Stimulated activated CD4-positive, alpha-beta T cell treated with anti-CD3 and anti-CD28 coated beads, Interleukin-4, amount 100 ng/mL, for 48 hours (primary cell): ENCODE measurements at places on chromosomes 3 and 15.

DNA sequence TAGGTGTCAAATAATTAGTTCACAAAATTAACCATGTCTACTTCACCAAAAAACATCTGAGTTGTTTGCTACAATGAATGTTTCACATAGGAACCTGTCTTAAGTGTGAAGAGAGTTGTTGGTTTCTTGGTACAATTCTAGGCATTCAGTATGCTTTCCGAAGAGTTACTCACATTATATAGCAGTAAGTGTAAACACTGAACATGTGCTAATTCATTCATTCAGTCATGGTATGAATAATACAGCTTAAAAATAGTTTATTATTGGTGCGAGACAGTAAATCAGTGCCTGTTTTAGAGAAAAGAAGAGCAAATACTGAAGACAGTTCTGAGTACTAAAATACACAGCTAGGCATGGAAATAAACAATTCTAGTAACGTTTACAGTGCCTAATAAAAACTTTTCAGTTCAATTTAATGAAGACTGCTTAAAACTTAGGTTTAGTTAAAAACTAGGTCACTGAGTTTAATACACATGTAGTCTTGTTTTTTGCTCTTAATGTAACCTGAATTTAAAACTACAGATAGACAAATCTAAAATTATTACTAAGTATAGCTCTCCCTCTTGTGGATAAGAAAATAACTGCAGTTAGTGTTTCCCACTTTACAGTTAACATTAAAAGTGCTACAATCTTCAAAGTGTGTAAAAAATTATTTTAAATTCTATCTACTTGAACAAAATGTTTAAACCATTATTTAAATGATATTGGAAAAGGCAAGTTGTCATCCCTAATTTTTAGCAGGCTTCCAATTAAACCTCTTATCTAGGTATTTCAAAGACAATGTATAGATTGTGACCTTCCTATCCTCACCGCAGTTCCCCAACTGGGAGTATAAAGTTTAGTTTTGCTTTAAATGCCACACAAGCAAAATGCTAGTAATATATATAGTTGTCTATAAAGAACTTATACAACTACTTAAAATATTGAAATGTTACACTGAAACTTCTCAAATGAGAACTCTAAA lies 20.1 kb upstream of the ZCWPW2 start:
- DNase-seq: no peak

DNA sequence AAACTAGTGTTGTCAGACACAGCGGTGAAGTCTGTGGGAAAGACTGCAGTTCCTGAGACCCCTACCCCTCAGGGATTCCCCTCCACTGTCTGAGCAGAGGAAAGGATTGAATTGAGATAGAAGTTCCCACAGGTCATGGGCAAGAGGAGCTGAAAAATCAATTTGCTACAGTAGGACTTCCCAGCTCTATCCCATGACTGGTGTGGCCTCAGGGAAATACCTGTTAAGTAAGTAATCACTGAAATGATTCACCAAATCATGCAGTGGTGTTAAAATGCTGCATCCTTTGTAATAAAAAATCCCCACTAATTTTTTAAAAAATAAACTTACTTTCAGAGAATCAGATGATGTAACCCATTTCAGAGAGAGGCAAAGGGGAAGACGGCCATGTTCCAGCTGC lies 45.0 kb upstream of the SPRED1 start:
- DNase-seq: no peak

DNA sequence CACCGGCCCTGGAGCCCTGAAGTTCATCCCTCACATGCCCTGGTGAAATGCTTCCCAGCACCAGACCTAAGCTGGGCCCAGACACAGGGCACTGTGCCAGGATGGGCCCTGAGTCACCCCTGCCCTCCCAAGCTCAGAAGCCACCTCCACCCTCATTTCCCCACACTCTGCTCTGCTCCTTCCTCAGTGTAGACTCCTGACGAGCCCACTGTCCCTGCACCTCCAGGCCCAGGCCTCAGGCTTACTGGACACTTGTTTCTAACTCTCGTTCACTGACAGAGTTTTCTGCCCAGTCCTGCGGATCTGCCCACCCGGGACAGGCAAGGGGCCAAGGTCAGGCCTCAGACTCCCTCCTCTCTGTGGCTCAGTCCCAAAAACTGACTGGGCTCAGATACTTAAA lies 112.6 kb upstream of the RNF7 start:
- DNase-seq: no peak

DNA sequence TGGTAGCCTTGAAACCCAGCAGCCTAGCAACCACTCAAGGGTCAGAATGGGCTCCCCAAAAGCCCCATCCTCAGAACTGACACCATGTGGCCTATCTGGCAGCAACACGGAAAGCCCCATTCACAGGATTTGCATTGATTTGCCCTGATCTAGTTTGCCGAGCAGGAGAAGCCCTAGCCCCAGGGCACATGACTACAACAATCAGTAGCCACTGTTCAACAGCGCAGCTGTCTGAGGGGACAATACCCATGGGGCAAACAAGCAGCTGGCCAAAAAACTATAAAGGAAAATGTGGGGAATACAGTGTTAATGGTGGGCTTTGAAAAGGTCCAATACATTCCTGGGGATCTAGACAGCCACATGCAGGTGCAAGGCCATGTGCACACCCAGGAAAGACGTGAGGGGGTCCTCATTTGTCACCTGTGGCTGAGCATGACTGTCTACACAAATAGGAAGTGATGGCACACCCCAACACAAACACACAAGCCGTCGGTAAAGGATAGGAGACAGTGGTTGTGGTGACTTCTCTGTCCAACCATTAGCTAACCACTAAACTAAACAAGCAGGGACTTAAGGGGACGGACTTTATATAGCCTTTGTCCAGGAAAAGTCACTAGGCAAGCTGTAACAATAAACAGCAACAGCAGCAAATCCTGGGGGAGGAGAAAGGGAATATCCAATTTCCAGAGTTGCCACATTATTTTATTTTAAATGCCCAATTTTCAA lies 113.7 kb downstream of the LRIG1 start:
- no peak for DNase-seq

GRCh38 chr3:4751029-4751501 lies 228.2 kb upstream of the BHLHE40 start:
- DNase-seq: no peak

GRCh38 chr3:58157700-58158099 lies 53.1 kb downstream of the DNASE1L3 start:
- DNase-seq: no peak

DNA sequence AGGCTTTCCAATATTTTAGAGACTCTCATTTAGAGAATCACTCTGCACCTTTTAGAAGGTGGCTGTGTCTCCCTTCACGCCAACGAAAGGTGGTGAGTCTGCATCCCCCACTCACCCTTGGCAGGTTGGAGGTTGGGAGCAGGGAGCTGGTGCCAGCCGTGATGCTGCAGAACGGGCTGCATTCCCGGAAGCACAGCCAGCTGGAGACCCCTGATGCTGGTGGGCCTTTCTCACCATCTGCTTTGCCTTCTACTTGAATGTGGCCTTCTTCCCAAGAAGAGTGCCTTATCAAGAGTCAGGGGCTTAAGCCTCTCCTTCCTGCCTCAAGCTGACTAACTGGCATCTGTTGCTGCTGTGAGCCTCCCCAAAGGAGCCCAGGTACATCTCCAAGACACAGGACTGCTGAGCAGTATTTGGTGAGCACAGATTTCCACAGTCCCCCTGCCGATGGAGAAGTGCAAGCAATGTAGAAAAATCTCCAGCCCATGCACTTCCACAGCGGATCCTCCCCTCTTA lies 17.7 kb upstream of the HEG1 start:
- no peak for DNase-seq

GRCh38 chr15:76178296-76179000 lies 118.7 kb downstream of the TMEM266 start:
- DNase-seq: no peak

DNA sequence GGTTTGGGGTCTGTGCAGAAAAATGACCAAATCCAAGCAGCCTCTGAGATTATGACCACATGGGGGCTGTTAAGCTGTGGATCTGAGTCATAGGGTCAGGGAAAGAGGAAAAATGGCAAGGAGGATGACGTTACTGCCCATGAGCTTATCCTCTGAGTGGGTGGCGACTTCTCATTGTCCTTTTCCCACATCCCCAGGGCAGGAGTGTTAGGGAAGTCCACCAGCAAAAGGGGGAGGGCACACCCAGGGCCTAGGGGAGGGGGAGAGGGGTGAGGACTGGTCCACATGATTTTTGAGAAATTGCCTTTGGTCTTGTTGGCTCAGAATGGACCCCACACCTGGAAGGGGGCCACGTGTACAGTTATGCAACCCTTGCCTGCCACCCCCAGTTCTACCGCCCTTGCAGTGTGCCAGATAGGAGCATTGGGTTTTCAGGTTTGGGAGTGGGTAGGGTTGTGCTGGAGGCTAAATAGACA lies 2.6 kb downstream of the CD276 start:
- no peak for DNase-seq

DNA sequence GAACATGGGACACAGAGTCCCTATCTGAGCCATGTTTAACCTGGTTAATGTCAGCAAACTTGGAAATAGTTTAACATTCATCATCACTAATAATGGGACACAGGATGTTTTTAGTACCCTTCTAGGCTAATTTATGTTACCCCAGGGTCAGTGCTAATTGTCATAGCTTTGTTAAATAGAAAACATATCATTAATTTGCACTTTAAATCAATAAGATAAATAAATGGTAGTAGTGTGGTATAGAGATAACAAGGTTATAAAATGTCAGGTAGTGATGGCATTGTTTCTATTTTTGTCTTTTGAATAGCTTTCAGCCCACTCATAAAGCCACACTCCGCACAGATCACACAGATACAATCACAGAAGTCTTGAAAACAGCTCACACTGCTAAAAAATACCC lies 534.9 kb downstream of the MECOM start:
- no peak for DNase-seq

GRCh38 chr3:20154928-20155327 lies 31.1 kb downstream of the SGO1 start:
- no peak for DNase-seq

DNA sequence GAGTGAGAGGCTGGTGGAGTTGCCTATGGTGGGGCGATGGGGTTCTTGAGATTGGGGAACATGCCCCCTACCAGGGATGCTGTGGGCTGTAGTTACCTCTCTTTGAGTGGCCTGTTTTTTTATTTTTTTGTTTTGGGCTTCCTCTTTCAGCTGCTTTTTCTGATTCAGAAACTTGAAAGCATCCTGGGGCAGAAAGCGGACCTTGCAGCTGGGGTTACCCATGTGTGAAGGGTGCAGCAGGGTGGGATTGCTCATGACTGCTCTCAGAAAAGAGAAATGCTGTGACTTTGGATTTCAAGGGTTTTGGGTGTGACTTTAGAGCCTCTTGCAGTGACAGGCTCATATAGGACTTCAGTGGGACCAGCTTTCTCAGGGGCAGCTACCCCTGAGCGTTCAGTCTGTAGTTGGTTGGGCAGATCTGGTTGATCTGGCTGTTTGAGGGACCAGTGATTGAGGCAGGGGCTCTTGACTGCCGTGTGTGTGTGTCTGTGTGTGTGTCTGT lies 1.8 kb downstream of the LIMD1 start:
- no peak for DNase-seq

DNA sequence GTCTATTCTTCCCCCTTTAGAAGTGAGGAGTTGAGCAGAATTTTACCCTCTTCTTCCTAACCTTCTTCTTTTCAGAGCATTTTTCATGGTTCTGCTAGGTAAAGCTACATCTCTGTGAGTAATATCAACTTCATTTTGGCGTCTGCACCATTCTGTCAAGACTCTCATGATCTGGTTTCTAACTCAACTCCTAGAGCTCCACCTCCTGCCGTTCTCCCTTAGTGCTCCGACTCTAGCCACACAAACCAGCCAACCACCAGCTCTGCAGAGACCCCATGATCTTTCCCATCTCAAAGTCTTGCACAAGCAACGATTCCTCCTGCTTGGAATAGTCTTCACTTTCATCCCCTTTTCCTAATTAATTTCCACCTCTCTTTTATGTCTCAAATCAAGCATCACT lies 193.9 kb upstream of the TMC3 start:
- DNase-seq: no peak

DNA sequence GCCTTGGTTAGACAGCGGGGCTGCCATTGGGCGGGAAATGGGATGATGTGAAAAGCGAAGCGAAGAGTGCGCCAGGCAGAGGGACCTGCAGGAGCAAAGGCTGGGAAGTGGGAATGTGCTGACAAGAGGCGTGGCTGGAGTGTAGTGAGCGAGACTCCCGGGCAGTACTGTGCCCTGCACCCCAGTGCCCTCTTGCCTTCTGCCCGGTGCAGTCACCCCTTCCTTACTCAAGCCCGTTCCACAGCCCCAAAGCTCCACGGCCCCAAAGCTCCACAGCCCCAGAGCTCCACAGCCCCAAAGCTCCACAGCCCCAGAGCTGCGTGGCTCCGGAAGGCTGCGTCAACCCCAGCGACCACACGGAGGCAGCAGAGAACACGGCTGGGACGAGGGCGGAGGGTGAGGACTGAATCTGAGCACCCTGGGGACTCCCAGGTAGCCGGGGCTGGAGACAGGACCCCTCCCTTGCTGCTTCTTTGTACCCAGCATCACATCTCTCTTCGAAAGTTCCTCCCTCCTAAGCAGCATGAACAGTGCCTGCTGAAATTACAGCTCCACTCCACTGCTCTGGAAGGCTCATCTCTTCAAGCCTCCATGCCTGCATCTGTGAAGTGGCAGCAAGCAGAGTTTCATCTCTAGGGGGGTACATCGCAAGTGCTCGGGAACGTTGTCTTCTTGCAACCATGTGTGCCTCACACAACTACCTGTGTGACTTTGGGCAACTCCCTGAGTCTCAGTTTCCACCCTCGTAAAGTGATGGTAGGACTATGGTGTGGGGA lies 108.9 kb downstream of the FBLN2 start:
- peak; percentile 62 for DNase-seq

DNA sequence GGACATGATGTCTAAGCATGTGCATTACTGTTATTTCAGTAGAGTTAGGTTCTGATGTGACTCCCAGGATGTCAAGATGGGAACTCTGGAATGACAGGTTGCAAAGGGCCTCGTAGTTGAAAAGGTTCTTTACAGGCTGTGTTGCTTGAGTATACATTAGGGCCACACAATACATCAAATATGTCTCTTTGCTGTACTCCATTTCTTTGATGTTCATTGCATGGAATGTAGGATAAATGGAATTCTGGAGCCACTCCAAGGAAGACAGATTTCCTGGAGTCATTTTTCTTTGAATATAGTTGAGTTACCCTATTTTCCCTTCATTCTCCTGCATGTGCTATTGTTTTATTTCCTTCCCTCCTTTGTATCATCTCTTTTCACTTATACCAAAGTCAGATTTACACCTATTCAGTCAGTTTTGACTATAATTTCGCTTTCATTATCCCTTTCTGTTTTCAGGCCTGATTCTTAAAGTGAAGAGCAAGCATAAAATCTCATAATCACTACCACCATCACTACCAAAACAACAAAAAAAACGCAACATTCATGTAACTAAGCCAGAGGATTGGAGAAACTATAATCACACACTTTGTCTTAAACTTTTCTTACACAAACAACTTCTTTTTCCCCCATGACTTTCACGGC lies 61.2 kb upstream of the PTX3 start:
- no peak for DNase-seq
